ENCODE measurements at places on chromosomes 7 and 10. TPM values are rescaled to one million over a fixed set of nuclear protein-coding genes. Genes with fewer than 3 reads are reported as not detected.
A peak's percentile ranks its signal among the peaks of the same experiment; 100 is the strongest.

DNA sequence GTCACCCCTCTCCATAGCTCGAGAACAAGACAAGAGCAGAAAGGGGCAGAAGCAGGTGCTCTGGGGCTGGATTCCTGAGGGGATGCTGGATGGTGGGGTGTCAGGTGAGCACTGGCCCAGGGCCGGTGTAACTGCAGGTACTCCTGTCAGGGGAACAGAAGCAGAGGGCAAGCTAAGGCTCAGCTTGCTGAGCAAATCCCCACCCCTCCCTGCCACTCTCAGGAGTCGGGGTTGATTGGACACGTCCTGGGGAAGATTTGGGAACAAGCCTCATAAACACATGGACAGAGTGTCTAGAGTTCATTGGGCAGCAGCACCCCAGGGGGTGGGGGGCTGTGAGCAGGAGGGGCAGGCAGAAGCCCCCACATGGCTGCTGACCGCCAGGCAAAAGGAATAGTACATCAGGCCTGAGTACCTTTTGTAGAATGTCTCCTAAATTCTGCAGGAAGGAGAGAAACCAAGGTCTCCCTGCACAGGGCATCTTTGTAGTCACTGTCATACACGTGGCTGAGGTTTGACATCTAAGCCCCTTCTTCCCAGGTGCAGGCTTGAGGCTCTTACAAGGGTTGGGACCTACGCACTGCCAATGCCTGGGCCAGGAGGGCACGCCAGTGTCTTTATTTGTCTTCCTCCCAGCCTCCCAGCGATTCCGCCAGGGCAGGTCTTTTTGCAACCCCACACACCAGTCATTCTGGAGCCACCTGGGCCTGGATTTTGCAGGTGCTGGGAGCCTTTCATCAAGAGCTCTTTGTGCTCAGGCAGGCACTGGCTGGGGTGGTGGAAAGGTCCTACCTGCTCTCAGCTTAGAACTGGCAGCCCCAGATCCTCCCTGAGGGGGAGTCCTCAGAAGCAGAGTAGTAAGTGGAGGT lies 2.8 kb downstream of the CALML3 start:
- H3K4me3 ChIP-seq, result no peak overlapping the region
- peaks cover 3% of the 10 kb centered on the region for H3K27me3 ChIP-seq
- no peaks in the 10 kb centered on the region for H3K36me3 ChIP-seq
- no peak for DNase-seq

DNA sequence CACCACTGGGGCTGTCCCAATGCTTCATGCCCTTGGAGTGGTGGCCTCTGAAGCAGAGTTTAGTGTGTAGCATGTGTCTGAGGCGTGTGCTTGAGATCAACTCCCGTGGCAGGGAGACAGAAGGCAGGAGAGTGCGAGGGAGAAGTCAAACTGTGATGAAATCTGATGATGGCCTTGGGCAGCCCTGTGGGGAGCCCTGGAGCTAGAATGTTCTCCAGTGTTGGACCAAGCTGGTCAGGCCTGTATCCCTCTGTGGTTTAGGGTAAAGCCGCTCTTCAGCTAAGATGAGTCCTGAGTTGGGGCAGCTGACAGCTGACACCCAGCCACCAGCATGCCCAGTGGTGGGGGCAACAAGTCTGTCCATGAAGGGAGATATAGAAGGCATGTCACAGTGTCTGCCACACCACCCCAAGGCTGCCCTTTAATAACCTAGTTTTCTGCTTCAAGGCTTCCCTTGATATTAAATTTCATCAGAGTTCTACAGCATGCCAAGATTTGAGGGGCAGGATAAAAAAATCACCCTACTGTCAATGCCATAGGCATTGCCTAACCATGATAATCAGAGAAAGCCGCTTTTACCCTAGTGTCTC lies 170.5 kb upstream of the SVIL start:
- DNase-seq, result no peak
- H3K4me3 ChIP-seq, result no peak overlapping the region
- H3K27me3 ChIP-seq, result peaks cover 13% of the 10 kb centered on the region
- H3K27ac ChIP-seq, result no peak overlapping the region
- peaks cover 16% of the 10 kb centered on the region for H3K4me1 ChIP-seq

GRCh38 chr7:139598642-139599041 lies 75.2 kb downstream of the CLEC2L start:
- no peak overlapping the region for H3K27ac ChIP-seq
- H3K36me3 ChIP-seq, result peaks cover 15% of the 10 kb centered on the region
- H3K27me3 ChIP-seq, result no peaks in the 10 kb centered on the region

DNA sequence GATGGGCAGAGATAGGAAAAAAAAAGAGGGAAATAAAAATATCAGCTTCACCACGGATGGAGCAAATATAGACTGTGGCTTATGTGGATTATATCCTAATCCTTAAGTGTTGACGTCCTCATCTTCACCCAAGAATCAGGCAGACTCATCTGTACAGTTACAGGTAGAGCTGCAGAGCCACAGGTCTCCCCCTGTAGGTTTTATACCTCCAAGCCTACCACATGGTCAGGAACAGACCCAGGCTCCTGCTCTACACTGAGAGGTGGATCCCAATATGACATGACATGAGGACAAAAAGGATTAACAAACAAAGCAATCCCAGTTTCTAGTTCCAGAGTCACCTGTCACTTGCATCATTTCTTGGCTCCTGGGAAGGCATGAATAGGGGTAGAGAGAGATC lies 400.8 kb downstream of the SEMA3D start:
- no peaks in the 10 kb centered on the region for H3K4me1 ChIP-seq
- H3K4me3 ChIP-seq, result no peak overlapping the region
- no peak for DNase-seq

DNA sequence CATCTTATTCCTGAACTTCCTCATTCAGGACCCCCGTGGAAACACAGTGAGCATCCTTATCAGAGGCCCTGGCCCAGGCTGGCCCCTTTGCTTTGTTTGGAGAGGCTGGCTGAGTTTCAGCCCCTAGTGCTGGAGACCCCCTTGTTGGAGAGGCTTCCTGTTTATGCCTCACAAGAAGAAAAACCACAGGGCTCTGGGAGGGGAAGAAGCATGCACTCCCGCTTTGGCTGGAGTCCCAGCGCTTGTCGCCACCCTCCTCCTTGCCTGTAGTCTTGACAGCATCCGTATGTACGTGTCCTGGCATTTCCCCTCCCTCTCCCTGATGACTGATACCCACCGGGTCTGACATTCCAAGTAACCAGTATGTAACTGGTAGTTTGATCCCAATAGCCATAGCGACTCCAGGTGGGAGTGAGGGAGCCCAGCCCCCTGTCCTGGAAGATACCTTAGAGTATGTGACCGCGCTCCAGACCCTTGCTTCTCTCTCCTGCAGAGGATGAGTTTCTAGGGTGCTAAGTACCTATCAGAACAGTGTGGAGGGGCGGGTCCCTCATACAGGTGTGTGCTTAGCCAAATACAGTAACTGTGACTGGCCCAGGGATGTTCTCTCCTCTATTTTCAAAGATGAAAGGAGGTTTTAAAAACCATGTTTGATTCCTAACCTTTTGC lies 6.9 kb upstream of the ATP6V0E2 start:
- peaks cover 24% of the 10 kb centered on the region for H3K36me3 ChIP-seq
- H3K27ac ChIP-seq, result peak overlapping the region; percentile 95
- H3K27me3 ChIP-seq, result no peaks in the 10 kb centered on the region
- peaks cover 87% of the 10 kb centered on the region for H3K4me1 ChIP-seq
- DNase-seq, result no peak
- peak overlapping the region; percentile 7 for H3K4me3 ChIP-seq

Gene PIK3CG
- total RNA-seq, result 26.8 TPM

Measured in activated CD8-positive, alpha-beta T cell treated with anti-CD3 and anti-CD28 coated beads for 36 hours (primary cell).